ENCODE measurements at places on chromosomes 11 and 22. TPM values are rescaled to one million over a fixed set of nuclear protein-coding genes. Genes with fewer than 3 reads are reported as not detected.

- DNase-seq, result no peak
Observed at GRCh38 chr11:47669856-47670255, 27.5 kb upstream of the MTCH2 start.

GRCh38 chr11:132112846-132113245 is 742.4 kb downstream of the NTM start:
- no peak for DNase-seq

- DNase-seq, result no peak
Observed at GRCh38 chr22:36073476-36073875, 44.9 kb upstream of the RBFOX2 start.

DNA sequence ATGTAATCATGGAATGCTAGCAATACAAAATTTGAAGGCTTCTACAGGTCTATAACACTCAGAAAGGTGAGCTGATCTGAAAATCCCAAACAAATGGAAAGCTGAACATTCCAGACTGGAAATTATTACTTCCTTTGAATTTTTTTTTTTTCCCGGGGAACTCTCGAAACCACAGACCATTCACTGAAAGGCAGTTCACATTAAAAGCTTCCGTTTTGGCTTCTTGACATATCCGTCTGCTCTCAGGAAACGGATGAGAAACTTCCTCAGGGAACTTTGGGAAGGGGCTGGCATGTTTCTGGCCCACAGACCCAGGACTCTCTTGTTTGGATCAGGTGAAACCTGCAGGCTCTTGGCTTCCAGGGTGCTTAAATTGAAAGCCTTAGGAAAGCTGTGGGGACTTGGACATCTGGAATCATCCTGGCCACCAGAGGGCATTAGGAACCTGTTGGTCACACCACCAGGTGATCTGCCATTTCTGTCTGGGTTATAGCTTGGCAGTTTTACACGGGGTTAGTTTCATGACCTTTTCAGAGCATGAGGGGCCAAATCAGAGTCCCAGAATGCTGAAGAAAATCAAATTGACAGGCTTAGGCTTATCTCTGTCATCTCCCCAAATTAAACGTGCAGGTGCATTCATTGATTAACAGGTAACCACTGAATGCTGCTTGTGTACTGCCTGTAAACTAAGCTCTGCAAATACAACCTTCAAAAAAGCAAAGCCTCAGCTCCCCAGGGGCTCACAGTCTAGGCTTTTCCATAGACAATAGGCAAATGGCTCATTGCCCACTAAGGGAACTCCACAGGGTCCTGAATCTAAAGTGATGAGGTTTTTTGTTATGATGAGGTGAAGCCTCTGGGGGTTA is 22.7 kb upstream of the GRAMD1B start:
- peak; percentile 41 for DNase-seq

- peak; percentile 85 for DNase-seq
Observed at GRCh38 chr11:64842851-64843685, 1.4 kb downstream of the CDC42BPG start.

GRCh38 chr11:109864151-109864661 is 229.0 kb upstream of the ZC3H12C start:
- DNase-seq, result no peak

GRCh38 chr11:64619811-64620380 is 28.9 kb downstream of the SLC22A12 start:
- peak; percentile 17 for DNase-seq

DNA sequence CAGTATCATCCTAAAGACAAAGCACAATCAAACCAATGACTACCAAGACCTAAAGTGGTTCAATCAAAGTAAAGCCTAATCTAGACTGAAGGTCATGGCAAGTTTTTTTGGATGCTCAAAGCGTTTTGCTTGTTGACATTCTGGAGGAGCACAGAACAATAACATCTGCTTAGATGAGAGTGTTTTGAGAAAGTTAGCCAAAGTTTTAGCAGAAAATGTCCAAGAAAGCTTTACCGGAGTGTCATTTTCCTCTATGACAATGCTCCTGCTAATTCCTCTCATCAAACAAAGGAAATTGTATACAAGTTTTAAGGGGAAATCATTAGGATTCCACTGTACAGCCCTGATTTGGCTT is 256.9 kb upstream of the FAT3 start:
- no peak for DNase-seq

DNA sequence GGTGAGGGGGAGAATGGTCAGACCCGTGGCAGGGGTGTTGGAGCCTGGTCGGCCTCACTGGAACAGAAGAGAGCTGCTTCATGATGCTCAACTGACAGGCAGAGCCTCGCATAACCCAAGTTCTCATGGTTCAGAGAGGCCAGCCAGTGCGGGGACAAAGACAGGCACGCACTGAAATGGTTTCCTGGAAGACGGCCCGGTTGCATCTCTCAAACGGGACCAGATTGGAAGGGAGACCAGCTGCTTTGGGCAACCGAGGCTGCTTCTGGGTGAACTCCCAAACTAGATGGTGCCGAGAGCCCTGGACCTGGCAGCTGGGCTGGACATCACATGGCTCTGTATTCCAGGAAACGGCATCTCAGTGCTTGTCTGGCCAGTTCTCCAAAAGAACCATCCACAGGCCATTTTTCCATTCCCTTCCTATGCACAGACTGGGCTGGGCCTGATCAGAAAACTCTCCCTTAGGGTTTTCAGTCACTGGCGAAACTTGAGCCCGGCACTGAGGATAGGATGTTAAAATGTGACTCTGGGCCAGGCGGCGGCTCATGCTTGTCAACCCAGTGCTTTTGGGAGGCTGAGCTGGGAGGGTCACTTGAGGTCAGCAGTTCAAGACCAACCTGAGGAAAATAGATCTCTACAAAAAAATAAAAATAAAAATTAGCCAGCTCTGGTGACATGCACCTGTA is 80.1 kb upstream of the PRODH start:
- no peak for DNase-seq

GRCh38 chr22:23649071-23649501 is 17.0 kb upstream of the DRICH1 start:
- DNase-seq, result no peak

DNA sequence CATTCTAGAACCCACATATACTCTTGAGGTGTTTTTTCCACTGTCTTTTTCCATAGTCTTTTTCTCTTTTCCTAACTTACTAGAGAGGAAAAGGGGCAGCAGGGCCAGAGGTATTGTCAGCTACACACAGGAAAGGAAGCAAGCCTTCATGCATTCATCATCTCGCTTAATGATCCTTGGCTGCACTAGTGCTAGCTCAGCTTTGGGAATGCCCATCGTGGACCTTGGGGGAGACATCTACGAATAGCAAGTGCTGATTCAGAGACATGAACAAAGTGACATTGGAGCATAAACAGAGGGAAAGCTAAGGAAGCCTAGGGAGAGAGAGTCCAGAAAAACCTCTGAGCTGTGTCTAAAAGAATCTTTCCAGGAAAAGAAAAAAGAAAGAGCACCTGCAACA is 466.3 kb upstream of the ARHGAP42 start:
- no peak for DNase-seq

DNA sequence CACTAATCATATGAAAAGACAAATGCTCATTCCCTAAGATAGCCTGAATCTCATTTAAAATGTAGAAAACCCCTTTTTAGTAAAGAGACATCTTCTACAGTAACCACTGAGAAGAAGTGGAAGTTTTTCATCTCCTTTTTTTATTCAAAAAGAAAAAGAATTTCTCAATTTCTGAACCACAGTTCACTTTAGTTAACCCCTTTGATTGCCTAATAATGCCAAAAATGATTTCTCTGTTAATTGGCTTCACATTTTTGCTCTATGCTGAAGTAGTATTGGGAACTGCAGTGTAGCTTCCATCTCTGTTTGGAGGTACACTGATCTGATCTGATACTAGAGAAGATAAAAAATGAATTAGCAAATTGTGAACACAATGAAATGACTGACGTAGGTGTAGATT is 58.3 kb downstream of the CD44 start:
- DNase-seq, result no peak

- DNase-seq, result no peak
Observed at GRCh38 chr22:23380911-23381310, 199.2 kb downstream of the IGLL1 start.

DNA sequence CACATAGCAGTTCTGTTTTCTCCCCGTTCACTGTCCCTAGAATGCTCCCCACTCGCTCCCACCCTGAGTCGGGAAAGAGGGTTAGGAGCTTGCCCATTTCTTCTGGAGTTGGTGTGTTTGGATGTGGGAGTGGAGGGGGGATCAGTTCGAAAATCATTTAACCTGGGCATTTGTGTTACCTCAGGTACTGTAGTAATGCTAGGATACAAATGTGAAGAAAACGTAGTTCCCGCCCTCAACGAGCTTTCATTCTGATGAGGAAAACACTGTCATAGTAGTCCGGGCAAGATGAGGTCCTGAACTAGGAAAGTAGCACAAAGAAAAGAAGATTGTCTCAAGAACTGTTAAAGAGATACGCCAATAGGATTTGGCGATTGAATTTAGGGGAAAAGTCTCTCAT is 539 bp downstream of the SDHD start:
- DNase-seq, result no peak

GRCh38 chr11:100776212-100776896 is 89.3 kb downstream of the ARHGAP42 start:
- DNase-seq, result peak; percentile 90

DNA sequence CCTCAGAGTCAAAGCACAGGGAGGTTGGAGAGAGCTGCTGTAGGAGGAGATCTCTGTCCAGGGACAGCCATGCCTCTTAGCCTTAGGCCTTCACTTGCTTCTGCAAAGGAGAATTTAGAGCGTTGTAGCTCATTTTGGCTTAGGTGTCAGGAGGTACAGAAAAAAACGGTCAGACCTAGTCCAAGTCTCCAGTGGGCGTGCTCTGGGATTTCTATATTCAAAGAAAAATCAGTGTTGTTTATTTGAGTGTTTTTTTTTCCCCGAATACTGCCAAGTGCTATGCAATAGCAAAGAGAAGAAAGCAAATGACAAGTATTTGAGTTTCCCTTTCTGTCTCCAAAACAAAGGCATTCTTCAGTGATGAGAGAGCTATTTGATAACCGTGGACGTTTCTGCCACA is 22.7 kb upstream of the OPCML start:
- no peak for DNase-seq

DNA sequence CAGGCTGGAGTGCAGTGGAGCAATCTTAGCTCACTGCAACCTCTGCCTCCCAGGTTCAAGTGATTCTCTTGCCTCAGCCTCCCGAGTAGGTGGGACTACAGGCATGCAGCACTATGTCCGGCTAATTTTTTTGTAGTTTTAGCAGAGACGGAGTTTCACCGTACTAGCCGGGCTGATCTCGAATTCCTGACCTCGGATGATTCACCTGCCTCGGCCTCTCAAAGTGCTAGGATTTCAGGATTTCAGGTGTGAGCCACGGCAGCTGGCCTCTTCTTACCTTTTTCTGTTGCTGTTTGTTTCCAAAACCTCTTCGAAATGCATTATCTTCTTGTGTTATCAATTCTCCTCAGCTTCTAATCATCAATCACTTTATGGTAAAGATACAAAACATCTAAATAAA is 22.1 kb upstream of the TMEM135 start:
- DNase-seq, result no peak

DNA sequence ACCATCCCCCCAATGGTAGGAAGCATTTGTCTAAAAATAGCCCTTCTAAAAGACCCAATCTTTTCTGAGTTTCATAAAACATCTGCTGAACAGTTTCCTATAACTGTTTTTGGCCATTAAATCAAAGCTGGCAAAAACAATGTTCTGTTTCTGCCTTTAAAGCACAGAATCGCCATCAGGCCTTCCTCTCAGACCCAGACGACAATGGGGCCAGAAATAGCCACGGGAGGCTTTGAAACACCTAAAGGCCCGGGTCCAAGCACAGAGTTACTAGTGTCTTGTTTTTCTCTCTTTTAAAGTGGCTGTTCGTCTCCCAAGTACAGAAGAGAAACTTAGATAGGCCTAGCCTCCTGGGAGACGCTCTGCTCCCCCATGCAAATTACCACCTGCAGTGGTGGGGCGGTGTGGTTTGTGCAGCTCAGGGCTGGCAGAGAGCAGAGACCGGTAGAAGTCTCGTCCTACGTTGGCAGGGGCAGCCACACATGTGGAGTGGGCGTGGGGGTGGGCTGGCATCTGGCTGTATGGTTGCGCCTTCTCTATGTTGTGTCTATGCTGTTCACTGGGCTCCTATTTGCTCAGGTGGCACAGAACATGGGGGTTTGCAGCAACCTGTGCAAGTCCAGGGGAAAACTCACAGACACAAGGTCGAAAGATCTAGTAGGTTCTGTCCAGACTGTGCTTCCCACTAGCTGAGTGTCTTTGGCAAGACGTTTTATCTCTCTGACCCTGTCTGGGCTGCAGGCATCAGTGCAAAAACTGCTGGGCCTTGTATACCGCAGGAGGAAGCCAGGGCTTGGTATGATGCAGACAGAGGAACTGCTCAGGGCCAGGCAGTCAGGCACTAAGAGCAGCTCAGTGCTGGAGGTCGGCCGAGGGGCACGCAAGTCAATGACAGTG is 23.6 kb upstream of the ETS1 start:
- no peak for DNase-seq

DNA sequence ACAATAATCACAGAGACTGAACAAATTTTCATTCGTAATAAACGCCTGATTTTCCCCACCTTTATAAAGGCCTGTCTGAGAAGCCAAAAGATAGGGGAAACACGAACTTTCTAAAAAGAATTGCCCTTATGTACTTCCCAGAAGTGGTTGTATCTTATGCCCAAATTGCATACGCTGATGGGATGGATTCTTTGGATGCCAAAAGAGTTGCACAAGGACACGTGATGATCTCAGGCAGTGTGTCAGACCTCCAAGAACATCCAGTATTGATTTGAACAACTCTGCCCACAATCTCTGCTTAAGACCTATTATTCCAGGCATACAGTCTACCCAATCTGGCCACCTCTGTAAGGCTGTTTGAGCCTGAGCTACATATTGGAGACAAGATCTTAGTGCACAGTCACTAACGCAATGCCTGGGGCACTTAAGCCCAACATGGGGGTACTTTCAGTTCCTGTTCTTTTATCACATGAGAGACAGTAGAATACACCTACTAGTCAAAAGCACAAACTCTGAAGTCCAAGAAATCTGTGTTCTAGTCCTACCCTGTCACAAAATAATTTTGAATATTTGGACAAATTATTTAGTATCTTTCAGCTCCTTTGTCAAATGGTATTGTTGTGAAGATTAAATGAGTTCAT is 38.9 kb downstream of the OR10A6 start:
- DNase-seq, result no peak

DNA sequence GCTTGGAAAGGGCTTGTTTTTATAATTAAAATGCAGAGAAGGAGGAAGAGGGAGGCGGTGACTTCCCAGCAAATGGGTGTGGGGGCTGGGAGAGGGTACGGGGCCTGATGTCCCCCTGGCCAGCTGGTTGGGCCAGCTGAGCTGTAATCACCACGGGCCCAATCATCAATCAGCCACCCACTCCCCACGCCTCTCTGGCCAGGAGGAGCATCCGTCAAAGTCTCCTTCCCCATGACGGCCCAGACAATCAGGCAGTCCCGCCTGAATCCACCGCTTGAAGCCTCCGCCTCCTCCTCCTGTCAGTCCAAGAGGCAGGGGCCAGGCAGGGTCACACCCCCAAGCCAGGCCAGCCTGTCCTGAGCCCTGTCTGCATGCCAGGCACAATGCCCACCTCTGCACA is 13.3 kb upstream of the CABP7 start:
- no peak for DNase-seq

- no peak for DNase-seq
Observed at GRCh38 chr11:727281-727701, 20.0 kb upstream of the TALDO1 start.

The OR5B21 gene
- total RNA-seq, result not detected

The DUSP8 gene
- total RNA-seq, result 1.4 TPM

The UPB1 gene
- not detected for total RNA-seq

The PRODH gene
- 4.8 TPM for total RNA-seq

The SLCO2B1 gene
- not detected for total RNA-seq
